ENCODE measurements at places on chromosomes 5 and 9.

- DNase-seq, result no peak
These were observed 16.4 kb downstream of the RAB14 start for GRCh38 chr9:121185178-121185745.

DNA sequence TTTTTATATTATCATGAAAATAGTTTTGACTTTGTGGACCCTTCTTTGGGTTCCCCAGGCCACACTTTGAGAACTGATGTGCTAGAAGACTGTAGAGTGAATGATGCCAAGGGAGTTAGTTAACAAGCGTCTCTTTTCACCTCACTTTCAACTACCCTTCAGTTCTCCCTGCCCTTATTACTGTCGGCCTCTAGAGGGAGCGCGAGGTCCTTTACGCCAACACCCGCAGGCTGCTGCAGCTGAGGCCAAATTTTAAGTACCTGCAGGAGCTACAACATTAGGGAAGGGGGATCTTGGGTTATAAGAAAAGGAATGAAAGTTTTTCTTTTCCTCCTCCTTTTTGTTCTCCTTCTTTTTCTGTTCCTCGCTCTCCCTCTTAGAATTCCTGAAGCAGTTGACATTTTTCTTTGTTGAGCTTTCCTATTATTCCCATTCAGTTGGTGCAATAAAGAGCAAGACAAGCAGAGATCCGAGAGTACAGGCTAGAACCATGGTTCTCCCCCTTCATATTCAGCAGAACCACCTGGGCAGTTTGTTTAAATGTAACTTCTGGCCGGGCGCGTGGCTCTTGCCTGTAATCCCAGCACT, 84.0 kb downstream of the ZFAND5 start:
- peak; percentile 74 for DNase-seq

- DNase-seq, result no peak
These were observed 732 bp downstream of the GBGT1 start for GRCh38 chr9:133162861-133163503.

GRCh38 chr5:57986761-57987341, 473.0 kb downstream of the PLK2 start:
- DNase-seq, result no peak

GRCh38 chr5:91207248-91207647, 175.9 kb downstream of the ARRDC3 start:
- no peak for DNase-seq

GRCh38 chr9:35871545-35871944, 1.3 kb upstream of the OR13J1 start:
- no peak for DNase-seq

GRCh38 chr9:133772581-133772980, 34.4 kb upstream of the SARDH start:
- no peak for DNase-seq

- no peak for DNase-seq
These were observed 163.3 kb upstream of the FBN2 start for GRCh38 chr5:128701301-128701700.

DNA sequence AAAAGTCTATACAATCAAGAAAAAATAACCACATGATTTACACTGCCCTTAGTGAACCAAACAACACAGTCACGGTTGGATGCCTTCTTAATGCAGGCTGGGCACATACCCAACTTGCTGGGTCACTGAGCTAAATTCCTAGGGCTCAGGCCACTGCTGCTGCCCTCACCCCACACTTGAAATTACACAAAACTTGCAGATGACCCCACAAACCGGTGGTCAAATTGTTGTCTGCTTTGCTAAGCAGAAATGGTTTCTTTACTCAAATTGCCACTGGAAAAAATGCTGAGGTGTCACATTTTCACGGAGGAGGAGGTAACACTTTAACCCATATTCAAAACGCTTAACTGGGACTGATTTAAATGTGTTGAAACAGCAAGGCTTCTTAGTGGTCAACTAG, 62.4 kb downstream of the HMHB1 start:
- DNase-seq, result no peak

Data from CD4-positive, alpha-beta T cell treated with Interleukin-15 for 4 hours (primary cell).